ENCODE measurements at places on chromosomes 6 and 20. TPM values are rescaled to one million over a fixed set of nuclear protein-coding genes. Genes with fewer than 3 reads are reported as not detected.

CLPSL1 gene
- not detected for total RNA-seq

DNA sequence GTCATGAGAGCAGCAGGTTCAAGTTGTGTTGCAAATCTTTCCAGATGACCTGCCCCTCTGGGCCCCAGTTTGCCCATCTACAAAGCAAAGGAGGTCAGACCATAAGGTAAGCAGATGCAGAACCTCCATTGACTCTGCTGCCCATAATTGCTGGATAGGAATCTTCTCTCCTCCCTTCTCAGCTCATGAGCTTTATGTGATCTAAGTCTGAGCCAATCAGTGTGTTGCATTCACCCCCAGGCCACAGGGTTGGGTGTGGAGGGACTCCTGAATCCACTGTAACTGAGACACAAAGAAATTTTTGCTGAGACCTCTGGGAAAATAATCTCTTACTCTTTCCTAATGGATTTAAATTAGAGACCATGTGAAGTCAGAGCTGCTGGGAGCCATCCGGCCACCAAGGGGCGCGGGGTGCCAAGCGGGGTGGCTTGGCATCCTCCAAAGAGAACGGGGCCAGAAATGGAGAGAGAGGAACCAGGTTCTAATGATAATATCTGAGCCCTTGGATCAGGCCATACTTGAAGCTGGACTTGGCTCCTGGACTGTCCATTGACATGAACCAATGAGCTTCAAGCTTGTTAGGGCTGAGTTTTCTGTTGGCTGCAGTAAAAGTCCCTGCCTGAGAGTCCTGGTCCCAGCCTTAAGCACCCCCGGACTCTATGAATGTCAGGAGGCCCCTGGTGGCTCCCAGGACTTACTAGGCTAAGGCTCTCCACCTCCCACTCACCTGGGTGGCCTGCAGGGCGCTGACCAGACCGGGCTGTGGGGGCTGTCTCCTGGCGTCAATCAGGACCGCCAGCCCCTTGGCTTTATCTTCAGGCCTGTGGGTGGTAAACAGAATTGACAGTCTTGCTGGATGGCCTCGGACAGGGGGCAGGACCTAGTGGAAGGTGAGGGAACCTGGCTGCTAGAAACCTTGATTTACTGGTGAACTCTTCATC lies 32.8 kb downstream of the KIAA1755 start:
- peaks cover 2% of the 10 kb centered on the region for H3K4me1 ChIP-seq
- H3K27me3 ChIP-seq = peaks cover 1% of the 10 kb centered on the region
- H3K36me3 ChIP-seq = no peaks in the 10 kb centered on the region
- no peak overlapping the region for H3K4me3 ChIP-seq

ID1 gene
- total RNA-seq = 2.1 TPM

PDE10A gene
- total RNA-seq = not detected

- H3K27me3 ChIP-seq = no peaks in the 10 kb centered on the region
- H3K27ac ChIP-seq = no peak overlapping the region
- H3K4me1 ChIP-seq = peaks cover 4% of the 10 kb centered on the region
- H3K36me3 ChIP-seq = peaks cover 49% of the 10 kb centered on the region
Measured at GRCh38 chr20:25439328-25439727, 31.9 kb downstream of the GINS1 start.

GRCh38 chr6:100889351-100889750 lies 8.2 kb upstream of the ASCC3 start:
- no peaks in the 10 kb centered on the region for H3K36me3 ChIP-seq
- H3K4me1 ChIP-seq = no peaks in the 10 kb centered on the region
- no peak overlapping the region for H3K27ac ChIP-seq
- no peaks in the 10 kb centered on the region for H3K27me3 ChIP-seq

DNA sequence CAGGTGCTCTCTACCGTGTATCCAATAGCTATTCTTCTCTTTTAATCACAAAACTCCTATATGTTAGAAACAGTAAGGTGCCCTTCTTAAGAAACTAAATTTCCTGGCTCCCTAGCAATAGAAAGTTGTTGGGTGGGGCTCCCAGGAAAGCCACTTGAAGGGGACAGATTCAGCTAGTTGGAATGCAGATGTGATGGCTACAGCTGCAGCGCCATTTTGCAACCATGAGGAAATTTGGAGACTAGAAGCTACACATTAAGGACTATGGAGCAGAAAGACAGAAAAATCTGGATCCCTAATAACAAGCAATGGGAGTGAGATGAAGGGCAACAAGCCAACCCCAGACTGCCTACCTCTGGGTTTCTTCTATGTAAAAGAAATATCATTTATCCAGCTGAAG lies 108.8 kb upstream of the AFDN start:
- no peak for DNase-seq
- H3K36me3 ChIP-seq = no peaks in the 10 kb centered on the region
- peaks cover 52% of the 10 kb centered on the region for H3K27me3 ChIP-seq
- no peaks in the 10 kb centered on the region for H3K4me1 ChIP-seq
- H3K4me3 ChIP-seq = no peak overlapping the region

DNA sequence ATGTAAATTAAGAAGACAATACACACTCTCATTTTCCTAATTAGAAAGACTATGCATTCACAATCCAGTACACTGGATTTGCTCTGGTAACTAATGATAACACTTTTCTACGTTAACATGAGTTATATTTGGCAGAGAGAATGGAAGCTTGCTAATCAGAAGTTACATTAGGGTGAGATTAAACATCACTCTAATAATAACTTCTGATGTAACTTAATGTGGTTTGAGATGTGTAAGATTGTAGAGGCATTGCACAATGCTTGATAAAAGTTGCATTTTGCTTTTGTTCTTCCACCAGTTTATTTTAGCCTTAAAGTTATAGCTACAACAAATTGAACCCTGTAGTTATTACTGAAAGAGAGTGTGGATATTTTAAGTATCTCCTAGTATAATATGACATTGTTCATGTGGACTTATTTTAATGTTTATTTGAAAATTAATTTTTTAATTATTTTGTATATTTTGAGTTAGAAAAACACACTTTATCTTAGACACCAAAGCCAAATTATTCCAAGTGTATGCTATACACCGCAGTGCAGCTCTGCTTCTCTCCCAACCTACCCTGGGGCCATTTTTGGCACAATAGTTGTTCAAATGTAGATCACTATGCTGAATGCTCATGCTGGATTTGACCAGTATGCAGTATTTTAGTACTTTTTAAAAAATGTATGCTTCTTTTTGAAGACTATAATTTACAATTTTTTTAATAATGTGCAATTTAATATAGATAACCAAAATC lies 143.2 kb downstream of the SLC16A10 start:
- H3K4me1 ChIP-seq = no peaks in the 10 kb centered on the region
- H3K27me3 ChIP-seq = peaks cover 10% of the 10 kb centered on the region
- H3K36me3 ChIP-seq = no peaks in the 10 kb centered on the region
- no peak overlapping the region for H3K4me3 ChIP-seq
- DNase-seq = no peak
- H3K27ac ChIP-seq = no peak overlapping the region

GRCh38 chr20:60066438-60066823 lies 108.2 kb downstream of the CDH26 start:
- no peaks in the 10 kb centered on the region for H3K36me3 ChIP-seq
- peaks cover 5% of the 10 kb centered on the region for H3K4me1 ChIP-seq
- no peak overlapping the region for H3K27ac ChIP-seq
- H3K27me3 ChIP-seq = no peaks in the 10 kb centered on the region

DNA sequence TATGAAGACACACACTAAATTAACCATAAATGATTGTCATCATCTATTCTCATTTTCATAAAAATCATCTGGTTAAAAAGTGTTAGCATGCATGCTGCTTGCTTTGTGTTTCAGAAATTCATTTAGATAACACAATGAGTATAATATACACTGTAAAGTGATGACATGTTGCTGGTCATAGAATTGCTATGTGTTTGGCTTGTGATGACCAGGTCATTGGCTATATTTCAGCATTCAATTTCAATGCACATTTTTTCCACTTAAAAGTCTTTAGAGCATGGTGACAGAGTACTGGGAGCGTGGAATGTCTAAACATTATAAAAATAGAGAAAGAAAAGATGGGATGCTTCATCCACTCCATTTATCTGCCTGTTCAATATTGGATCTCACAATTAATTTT lies 1291.1 kb upstream of the MAP3K7 start:
- no peak overlapping the region for H3K4me3 ChIP-seq
- no peak for DNase-seq
- H3K4me1 ChIP-seq = no peaks in the 10 kb centered on the region

DNA sequence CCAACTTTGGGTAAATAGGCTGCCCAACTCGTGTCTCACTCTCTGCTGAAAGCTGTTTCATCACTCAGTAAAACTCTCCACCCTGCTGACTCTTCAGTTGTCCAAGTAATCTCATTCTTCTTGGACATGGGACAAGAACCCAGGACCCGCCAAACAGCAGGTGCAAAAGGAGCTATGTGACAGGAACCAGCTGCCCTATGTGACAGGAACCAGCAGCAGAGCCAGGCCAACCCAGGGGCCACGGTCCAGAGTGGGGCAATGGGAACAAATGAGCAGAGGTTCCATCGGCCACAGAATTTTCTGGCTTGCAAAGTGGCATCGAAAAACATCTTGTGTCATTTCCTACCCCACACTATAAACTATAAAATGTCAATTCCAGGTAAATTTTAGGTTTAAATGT lies 56.5 kb downstream of the MOXD1 start:
- H3K4me3 ChIP-seq = no peak overlapping the region
- no peak overlapping the region for H3K27ac ChIP-seq
- no peaks in the 10 kb centered on the region for H3K36me3 ChIP-seq

- no peak for DNase-seq
- H3K27me3 ChIP-seq = peaks cover 11% of the 10 kb centered on the region
- H3K4me1 ChIP-seq = no peaks in the 10 kb centered on the region
- no peak overlapping the region for H3K4me3 ChIP-seq
- no peaks in the 10 kb centered on the region for H3K36me3 ChIP-seq
Measured at GRCh38 chr6:170022827-170023619, 267.9 kb downstream of the DLL1 start.
